HuH-7 (cell line): ENCODE measurements at places on chromosomes 12 and 14.
A peak's percentile ranks its signal among the peaks of the same experiment; 100 is the strongest.

- DNase-seq: no peak
Observed at GRCh38 chr12:2152134-2152533, 99.3 kb downstream of the CACNA1C start.

DNA sequence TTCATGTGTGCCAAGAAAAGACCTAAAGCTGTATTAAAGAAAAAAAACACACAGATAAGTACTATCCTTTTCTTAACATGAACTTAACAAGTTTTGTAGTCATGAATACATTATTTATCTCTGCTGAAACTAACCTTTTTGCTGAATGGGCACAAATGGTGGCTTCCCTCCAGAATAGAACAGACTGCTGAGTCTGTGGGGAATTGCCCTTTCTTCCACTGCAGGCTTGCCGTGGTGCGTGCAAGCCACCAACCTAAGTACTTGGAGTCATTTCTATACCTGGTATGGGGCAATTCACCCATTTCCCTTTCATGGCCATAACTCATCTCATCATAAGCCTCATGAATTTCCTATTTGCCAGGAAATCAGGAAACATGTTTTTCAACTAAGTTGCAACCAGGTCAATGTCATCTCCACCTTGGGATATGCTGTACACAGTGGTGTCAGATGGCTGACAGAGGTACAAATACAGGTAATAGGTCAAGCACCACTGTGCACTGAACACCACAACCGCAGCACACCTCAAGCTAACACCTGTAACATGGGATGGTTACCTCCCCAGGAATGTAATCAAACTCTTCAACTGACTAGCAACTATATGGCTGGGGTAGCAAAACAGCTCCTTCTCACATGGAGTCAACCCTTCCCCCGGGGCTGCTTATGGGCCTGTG is 49.9 kb downstream of the CATSPERB start:
- DNase-seq: no peak

DNA sequence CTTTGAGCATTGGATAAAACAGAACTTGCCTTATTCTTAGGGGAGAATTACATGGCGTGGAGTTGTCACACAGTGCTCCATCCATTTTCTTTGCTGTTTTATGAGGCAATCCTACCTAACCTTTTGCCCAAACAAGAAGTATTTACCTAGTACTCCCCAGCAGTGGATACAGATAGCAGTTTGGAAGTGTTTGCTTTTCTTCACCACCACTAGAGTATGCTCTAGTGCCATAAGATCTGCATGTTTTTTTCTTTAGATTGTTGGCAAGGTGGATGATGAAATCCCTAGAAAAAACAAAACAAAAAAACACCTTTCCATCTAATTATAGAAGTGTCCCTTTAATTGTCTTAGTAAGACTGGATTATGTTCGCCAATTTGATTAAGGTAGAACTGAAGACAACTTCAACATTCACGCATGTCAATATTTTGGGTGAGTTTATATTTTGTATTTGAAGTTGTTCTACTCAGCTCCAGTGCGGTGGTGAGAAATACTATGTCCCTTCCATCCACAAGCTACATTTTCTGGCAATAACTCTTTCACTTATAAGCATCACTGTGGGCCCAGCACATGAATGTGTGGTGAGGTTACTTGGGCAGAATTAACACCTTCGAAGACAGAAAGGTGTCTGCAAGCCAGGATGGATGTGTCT is 23.6 kb upstream of the TMEM260 start:
- peak; percentile 49 for DNase-seq

GRCh38 chr14:34718750-34719304 is 4.4 kb upstream of the CFL2 start:
- no peak for DNase-seq

DNA sequence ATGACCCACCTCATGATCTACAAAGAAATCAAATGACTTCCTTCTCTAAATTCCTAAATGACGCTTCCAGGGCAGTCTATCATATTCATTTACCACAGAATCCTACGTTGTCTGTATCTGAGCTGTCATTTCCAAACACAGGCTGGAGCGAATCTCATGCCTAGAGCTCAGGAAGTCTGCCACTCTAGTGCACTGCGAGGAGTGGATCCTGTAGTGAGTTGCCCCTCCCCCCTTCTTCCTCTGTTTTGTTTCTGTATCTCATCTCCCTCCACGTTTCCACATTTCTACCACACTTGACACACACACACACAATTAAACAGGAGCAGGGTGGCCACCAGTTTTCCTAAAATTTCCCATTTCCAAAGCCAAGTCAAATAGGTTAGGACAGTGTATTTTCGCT is 415.4 kb upstream of the PRICKLE1 start:
- DNase-seq: no peak

- no peak for DNase-seq
Observed at GRCh38 chr14:76126076-76126475, 25.6 kb upstream of the GPATCH2L start.

DNA sequence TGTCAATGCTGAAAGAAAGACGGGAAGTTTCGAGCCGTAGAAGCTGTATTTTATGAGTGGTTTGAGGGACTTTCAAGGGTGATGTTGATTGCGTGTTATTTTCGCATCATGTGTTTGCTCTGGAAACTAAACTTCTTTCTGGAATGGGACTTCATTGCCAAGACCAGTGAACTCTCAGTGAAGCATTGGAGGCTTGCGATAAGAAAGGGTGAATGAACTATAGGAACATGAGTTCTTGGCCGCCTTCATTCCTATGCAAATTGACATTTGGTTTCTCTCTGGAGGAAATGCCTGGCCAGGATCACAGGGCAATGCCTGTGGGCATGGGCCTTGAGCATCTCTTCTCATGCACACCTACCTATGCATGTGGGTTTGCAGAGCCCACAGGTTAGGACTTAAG is 372.7 kb downstream of the GLT1D1 start:
- DNase-seq: no peak

DNA sequence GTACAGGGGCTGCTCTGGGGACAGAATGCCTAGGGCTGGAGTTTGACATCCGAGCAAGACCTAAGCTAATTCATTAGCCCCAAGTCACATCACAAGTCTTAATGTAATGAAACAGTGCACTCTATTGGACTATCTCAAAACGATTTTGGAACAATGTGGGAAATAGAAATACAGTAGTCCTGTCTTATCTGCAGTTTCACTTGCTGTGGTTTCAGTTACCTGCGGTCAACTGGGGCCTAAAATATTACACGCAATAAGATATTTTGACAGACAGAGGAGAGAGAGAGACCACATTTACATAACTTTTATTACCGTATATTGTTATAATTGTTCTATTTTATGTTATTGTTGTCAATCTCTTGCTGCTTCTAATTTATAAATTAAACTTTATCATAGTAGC is 21.1 kb downstream of the MOAP1 start:
- DNase-seq: no peak

DNA sequence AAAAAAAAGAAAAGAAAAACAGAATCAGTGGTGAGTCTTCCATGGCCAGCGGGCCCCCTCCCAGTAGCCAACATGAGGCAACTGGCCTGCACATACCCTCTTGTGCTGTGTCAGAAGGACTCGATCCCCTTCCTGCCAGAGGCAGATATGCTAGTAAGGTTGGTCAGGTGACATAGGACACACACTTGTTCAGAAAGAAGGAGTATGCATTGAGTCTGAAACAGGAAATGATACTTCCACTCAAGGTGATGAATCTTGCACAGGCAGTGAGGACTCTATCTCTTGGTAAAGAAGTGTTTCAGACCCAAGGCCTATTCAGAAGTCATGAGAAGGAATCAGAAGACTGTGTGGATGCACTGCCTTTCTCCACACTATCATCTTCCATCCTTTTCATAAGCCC is 269.7 kb upstream of the FAR2 start:
- DNase-seq: no peak

- DNase-seq: no peak
Observed at GRCh38 chr12:88237954-88238353, 95.8 kb downstream of the TMTC3 start.

DNA sequence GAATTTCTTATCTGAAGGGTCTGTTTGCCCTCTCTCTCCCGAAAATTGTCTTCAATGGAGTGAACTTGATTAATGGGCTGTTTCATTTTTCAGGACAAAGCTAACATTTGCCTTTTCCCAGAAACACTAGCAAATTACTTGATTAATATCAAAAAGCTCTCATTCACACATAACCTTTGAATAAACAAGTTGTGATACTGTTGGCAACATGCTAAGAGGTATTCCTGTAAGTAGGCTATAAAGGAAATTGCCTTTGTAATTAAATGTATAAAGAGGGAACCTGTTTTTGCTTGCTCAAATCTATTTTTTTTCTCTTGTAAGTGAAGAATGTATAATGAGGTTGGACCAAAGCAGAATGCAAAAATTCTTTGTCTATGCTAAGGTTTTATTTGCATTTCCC is 457.2 kb downstream of the TMTC2 start:
- DNase-seq: no peak

DNA sequence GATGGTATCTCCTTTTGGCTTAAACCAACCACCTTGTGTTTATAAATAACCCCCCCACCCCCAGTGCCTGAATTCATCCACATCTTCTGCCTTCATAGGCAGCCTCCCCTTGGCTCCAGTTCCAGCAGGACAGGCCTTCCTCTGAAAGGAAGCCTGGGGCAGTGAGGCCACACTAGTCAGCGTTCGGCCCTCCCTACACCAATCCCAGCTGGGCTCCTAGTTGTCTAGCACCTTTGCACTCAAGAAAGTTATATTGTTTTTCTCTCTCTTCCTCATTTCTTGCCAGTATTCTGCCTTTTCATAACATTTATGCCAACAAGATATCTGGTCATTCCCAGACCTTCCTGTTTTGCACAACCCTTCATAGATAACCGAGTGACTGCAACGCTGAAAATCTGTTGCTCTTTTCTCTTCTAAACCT is 73.1 kb upstream of the ACTN1 start:
- no peak for DNase-seq

DNA sequence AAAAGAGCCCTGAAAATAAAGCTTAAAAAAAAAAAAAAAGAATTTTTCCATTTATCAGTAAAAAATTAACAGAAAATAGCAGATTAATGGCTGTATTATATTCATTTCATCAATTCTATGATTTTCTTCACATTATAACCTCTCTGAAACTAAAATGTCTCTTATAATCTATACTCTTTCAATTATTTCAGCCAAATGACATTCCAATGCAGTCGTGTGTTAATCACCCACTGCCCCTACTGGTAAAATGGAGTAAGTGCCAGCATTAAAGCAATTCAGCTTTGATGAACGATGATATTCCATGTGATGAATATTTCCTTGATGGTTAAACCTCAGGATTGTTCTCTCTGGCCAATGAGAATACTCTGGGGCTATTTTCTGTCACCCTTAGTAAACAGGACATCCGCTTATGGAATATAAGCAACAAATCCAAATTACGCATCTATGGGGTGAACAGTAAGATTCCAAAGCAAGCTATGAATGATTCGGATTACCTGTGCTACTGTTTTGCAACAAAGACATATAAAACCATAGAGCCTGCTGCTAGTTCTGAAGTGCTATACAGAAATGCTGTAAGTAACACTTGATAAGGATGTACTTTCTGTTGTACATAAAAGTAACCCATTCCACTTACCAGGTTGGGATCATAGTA is 20.3 kb upstream of the SYCP3 start:
- peak; percentile 30 for DNase-seq

DNA sequence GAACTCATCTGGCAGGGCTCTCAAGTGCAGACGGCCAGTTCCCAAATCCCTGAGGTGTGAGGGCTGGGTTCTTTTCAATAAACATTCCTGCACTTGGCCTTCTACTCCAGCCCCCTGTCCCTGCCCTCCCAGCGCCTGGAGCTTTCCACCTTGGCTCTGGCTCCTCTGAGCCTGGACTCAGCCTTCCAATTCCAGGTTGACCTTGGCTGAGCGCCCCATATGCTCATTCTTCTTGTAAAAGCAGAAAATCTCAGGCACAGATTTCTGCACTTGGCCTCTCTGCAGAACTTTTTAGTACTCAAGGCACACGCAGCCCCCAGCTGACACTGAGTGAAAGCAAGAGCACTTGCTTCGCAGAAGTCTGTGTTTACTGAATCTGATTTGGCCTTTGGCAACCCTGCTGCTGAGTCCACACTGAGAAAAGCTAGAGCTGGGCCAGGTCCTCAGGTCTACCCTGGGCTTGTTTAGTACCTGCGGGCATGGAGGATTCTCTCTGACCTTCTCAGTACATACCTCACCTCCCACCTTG is 222.7 kb downstream of the MSRB3 start:
- DNase-seq: no peak

DNA sequence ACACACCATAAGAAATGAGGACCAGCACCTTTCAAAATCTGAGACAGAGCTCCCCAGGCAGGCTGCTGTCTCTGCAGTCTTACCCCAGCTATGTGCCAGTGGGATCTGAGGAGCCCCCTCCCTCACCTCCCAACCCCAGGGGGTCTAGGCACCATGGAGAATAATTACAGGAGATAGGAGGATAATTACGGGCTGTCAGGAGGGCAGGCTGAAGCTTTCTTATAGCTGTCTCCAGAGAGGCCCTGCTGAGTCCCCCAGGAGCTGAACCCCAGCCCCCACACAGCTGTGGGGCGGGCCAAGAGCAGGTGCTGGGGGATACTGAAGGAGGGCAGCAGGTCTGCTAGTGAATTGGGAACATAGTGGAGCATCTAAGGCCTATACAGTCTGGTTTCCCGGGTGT is 6.8 kb downstream of the CPNE6 start:
- DNase-seq: no peak

DNA sequence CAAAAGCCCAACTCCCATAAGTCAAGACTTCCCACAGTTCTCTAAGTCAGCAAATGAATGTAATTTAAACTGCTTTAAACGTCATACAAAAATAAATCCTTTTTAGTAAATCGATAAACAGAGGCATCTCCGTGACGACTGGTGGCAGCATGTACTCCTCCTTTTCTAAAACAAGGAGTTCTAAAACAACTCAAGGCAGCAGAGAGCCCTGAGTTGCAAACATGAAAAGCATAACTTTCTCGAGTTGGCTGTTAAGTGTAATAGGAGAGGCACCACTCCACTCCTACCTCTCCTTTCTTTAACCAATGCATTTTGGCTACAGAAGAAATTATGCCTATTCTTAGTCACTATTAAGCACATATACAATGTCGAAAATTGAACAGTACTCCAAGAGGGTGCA is 22.0 kb downstream of the LTBR start:
- DNase-seq: no peak
